Natural killer cell treated with Interleukin-12 subunit alpha and Interleukin-12 subunit beta and Interleukin-15 and Interleukin-18, amount 100 ng/mL, for 72 hours (primary cell): ENCODE measurements at places on chromosomes 3 and 15.

- no peak for DNase-seq
Measured at GRCh38 chr3:150789451-150789850, 26.5 kb upstream of the SIAH2 start.

GRCh38 chr3:13087320-13087990 is 14.2 kb upstream of the IQSEC1 start:
- no peak for DNase-seq

GRCh38 chr3:189655617-189656016 is 24.4 kb downstream of the TP63 start:
- no peak for DNase-seq

DNA sequence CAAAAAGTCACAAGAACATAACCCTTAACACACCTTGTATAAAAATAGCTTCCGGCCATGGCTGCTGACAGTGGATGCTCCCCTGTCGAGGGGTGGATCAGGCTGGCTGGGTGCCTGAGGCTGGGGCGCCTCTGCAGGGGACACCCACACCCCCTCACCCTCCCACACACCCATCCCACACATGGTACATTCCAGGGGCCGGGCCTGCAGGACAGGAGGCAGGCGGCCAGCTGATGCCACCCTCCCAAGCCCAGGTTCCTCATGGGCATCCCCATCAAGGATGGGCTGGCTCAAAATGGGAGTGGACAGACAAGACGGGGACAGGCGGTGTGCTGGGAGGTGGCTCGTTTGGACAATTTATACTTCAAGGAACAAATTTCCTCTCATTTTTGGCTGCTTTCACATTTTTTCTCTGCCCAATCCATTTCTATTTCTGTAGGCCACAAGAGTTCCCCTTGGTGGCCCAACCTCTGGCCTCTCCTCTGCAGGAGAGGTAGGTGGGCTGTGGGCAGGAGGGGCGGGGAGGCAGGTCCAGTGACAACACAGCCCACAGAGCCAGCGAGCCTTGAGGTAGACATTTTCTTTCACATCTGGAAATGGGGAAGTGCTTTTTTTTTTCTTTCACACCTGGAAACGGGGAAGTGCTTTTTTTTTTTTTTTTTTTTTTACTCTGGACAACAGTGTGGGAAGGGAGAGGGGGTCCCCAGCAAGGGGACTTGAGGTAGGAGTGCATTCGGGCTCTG is 23.3 kb downstream of the RNU5B-1 start:
- no peak for DNase-seq

GRCh38 chr3:187623285-187623814 is 46.8 kb downstream of the SST start:
- no peak for DNase-seq

GRCh38 chr3:42216931-42217333 is 49.1 kb downstream of the CCK start:
- no peak for DNase-seq

GRCh38 chr3:47359323-47359722 is 21.5 kb upstream of the PTPN23 start:
- no peak for DNase-seq

GRCh38 chr3:39028546-39028945 is 23.2 kb downstream of the SCN11A start:
- DNase-seq = no peak

- no peak for DNase-seq
Measured at GRCh38 chr15:72365844-72366243, 10.0 kb downstream of the HEXA start.

GRCh38 chr3:174397848-174398247 is 461.3 kb upstream of the NAALADL2 start:
- DNase-seq = no peak

GRCh38 chr3:18937574-18937973 is 210.7 kb upstream of the KCNH8 start:
- DNase-seq = no peak

DNA sequence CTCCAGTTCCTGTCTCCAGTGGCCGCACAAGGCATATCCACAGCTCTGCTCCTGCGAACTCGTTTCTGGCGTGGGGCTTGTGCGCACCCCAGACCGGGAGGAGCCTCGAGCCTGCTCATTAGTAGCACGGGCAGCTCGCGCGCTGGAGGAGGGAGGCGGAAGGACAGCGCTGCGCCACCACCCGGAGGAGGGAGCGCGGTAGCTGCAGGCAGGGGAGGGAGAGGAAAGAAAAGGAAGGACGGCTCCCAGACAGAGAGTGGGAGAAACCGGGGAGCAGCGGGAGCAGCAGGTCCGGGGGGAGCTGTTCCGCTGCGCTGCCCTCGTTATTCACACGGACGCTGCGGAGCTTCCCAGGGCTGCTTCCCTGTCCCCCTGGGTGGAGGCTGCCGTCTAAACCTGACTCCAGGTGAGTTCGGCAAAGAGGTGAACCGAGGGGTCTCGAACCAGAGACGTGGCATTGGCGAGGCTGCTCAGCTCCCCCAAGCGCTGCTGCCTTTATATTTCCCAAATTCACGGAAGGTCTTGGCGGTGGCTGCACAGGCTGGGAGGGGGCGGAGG is 121.3 kb upstream of the ZNF717 start:
- DNase-seq = no peak
